MG63 (cell line): ENCODE measurements at places on chromosomes 2 and 18. TPM values are rescaled to one million over a fixed set of nuclear protein-coding genes. Genes with fewer than 3 reads are reported as not detected.

The DOCK10 gene
- total RNA-seq, result 3.4 and 10.1 TPM in 2 replicates

The C2orf74 gene
- total RNA-seq, result 27.7 and 59.8 TPM in 2 replicates

The RNF152 gene
- 0.99 and 1.1 TPM in 2 replicates for total RNA-seq

The GPAT2 gene
- total RNA-seq, result not detected in 2 replicates

The TUBA3E gene
- not detected in 2 replicates for total RNA-seq

The GALNT5 gene
- total RNA-seq, result 3.1 and 4.8 TPM in 2 replicates

The TMEM185B gene
- 31.5 and 33.4 TPM in 2 replicates for total RNA-seq

The AGXT gene
- not detected in 2 replicates for total RNA-seq
